ENCODE measurements at places on chromosomes 1 and 21. TPM values are rescaled to one million over a fixed set of nuclear protein-coding genes. Genes with fewer than 3 reads are reported as not detected.

DNA sequence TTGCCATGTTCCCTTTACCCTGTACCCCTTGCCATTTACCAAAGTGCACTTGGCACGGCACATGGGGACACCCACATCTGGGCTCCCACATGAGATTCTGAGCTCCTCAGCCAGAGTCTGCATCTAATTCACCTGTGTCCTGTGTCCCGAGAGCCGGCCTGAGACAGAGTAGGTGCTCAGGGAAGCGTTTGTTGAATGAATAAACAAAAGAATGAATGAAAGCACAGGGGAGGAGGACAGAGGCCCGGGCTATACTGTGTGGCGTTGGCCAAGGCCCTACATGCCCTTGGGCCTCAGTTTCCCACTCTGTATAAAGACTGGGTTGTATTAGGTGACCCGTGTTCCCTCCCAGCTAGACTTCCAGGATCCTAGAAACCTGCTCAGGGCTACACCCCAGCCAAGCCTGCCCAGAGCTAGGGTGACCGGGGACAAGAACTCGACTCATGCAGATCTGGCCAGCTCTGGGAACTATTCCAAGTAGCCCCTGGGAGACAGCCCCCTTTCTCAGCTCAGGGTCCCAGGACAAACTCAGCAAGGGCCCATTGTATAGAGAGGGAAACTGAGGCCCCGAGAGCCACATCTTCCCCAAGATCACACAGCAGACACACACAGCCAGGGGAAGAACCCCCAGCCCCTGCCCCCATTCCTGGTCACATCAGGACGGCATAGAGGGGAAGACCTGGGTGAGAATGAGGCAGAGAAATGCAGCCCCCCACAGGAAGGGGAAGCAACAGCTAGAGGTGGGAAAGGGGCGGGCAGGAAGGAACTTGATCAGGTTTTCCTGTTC lies 6.0 kb downstream of the EPHA2 start:
- DNase-seq = no peak

DNA sequence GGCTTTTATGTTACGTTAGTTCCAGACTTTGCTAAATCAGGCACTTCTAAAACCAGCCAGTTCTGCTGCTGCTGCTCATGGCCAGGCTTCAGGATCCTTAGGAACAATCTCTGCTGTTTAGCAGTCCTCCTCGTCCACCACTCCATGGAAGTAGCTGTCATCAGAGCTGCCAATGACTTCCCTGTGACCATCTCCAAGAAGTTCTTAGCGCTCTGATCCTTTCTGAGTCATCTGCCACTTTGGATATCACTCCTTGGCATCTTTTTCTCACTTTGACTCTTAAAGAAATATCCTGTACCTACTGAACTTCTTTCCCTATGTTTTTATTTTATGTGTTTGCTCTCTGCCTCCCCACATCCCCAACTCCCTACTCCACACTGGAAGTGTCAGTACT lies 14.7 kb upstream of the IRF2BP2 start:
- DNase-seq = no peak

DNA sequence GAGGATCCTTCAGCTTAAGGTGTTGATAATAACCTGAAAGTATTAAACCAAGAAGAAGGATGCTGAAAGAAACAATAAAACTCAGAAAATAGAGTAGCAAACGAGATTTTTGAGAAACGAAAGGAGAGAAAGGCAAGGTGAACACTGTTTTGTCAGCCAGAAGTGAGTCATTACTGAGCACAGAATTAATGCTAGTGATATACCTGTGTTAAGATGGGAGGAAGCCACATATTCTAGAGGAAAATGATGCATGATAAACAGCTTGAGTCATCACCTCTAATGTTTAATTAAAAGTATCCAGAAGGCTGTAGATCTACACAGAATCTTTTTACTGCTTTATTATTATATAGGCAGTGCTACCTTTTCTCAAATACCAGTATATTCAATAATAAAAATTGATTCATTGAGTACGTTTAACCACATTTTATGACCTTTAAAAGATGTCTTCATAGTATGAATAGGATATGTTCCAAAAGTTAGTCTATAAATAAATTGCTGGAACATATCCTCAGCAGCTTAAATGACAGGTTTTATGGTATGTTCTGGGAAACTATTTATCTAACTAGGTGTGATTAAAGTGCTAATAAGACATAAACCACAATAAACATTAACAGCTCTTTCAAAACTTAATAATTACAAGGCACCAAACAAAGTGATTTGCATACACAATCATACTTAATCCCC lies 10.3 kb downstream of the SH3GLB1 start:
- DNase-seq = peak; percentile 70

- DNase-seq = peak; percentile 97
Measured at GRCh38 chr1:177585302-177586220, 384.3 kb downstream of the SEC16B start.

DNA sequence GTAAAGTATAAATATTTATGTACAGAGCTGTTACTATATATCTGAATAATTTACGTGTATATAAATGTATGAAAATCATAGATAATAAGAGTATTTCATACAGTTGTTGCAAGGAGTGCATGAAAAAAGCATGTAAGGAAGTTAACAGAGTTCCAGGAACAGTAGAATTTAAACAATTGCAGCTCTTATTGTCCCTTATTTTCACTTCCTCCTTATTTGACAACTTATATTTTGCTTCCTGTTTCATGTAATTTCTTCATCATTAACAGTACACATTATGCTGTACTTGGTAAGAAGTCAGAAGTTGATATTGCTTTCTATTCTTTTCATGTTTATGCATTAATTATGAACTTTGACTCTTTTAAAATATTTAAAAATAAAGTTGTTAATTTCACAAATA lies 681.5 kb downstream of the LRRIQ3 start:
- DNase-seq = no peak

- DNase-seq = peak; percentile 66
Measured at GRCh38 chr1:152189657-152190442, 30.8 kb upstream of the RPTN start.

DNA sequence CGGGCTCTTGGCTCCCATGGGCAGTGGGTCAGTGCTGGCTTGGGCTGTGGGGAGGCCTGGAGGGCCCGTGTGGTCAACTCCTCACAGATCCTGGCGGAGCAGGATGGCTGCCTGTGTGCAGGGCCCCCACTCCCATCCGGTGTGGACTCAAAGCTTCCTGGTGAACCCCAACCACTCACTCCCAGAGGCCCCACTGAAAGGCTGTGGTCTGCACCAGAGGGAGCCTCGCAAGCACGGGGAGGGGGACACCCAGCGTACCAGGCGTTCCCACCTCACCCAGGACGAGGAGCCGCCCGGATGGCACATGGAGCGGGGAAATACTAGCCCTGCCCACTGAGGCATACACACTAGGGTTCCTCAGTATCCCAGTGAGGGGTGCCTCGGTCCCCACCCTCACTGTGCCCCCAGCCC lies 75.4 kb upstream of the ACTRT2 start:
- no peak for DNase-seq

DNA sequence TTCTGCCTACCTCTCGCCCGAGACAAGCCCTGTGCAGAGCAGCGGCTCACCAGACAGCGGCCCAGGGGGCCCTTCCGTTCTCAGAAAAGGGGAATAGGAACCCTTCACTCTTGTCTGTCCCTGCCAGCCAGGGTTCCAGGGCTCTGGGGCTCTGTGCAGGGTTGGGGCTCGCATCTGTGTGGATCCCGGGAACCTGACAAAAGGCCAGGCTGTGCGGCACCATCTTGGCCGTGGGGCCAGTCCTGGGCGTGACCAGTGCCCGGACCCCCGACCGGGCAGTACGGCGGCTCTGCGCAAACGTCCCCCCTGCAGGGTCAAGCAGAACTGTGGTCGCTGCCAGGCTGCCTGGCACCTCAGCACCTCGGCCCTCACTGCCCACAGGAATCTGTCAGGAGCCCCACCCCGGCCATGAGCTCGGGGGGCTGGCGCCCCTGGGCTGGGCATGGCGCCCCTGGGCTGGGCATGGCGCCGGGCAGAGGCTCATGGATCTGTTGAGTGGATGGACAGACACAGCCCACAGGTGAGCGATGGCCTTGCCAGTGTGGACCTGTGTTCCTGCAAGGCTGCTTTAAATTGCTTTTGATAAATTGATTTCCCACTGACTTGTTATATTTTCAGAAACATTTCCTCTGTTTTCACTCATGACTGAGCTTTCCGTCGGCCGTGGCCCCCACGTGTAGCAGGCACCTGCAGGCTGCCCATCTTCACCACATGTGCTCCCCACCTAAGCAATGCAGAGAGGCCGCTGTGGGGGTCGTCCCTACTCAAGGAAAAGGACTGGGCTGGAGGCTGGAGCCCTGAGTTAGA lies 59.0 kb downstream of the SLX9 start:
- no peak for DNase-seq

DNA sequence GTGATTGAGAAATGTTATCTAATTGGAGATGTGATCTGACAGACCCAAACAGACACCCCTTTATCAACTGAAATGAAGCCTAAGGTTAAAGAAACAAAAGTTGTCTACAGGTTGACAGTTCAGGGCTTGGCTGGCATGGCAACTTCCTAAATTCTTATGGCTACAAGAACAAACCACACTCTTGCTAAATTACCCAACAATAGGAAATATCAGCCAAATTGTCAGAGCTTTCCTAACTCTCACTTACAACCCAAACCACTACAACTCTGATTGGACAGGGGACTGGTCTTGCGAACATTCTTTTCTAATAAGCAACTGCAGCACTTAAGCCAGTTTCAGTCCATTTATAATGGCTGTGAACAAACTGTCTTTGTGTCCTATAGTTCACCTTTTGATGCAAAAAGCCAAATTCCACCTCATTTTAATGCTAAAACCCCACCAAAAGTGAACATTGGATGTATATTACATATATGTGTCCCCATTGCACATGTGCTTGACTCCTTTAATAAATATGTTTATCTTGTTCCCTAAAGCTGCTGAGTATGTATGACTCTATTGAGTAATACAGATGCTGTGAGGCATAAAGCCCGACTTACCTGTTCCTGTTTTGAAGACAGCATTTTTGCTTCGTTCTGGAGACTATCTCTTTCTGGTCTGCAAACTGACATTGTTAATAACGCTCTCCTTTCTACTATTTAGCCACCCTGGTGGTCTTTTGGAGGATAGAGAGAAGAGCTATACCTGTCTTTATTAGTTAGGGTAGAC lies 101.3 kb upstream of the HMCN1 start:
- peak; percentile 94 for DNase-seq

- DNase-seq = peak; percentile 85
Measured at GRCh38 chr1:6859415-6860343, 74.4 kb downstream of the CAMTA1 start.

DNA sequence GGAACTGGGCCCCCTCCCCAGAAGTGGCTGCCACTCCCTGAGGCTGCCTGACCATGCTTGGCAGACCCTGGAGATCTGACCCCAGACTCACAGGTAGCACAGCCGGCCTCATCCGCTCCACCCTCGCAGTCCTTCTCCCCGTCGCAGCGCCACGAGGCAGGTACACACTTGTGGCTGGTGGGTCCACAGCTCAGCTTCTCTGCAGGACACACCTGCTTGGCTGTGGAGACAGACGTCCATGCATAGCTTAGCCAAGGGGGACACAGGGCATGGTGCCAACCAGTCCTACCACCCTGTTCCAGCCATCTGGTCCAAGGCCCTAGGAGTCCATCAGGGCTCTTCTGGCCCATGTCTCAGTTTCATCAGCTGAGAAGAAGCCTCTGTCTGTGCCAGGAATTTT lies 42.2 kb upstream of the MAGOH start:
- DNase-seq = no peak

DNA sequence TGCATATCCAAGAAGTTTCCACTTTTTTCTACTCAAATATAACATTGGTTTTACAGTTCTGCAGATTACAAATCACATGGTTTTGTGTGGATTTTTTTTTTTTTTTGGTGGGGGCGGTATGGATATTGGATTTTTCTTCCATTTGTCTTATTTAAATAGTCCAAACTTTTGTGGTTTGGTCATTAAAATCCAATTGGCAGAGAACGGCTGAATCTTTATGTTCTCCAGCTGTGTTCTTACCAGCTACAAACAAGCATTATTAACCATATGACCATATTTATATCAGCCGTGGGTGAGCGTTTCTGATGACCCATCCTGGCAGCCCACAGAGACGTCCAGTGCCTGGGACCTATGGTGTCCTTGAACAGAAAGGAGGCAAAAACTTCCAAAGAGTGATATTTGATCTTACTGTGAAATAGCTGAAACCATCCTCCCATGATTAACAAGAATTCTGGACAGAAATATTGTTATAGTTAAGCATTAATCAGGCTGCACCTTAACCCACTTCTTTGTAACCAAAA lies 200.4 kb downstream of the LYPLAL1 start:
- DNase-seq = no peak

- DNase-seq = no peak
Measured at GRCh38 chr1:85174503-85174902, 26.3 kb downstream of the SYDE2 start.

- no peak for DNase-seq
Measured at GRCh38 chr1:110596312-110596711, 9.8 kb downstream of the KCNA2 start.

DNA sequence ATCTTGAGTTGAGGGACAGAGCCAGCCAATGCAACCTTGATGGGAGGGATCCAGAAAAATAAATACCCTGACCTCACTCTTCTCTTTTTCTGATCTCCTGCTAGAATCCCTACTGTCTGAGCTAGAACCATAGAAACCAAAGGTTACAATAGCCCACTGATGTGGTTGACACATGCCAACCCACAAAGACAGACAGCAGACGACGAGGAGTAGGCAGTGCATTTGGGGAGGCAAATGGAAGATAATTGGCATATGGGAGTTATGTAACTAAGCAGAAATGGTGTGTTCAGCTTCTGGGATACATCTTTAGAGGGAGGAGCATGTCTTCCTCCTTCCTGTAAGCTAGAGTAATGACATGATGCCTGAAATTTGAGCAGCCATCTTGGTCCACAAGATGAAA lies 171.7 kb upstream of the FGGY start:
- no peak for DNase-seq

DNA sequence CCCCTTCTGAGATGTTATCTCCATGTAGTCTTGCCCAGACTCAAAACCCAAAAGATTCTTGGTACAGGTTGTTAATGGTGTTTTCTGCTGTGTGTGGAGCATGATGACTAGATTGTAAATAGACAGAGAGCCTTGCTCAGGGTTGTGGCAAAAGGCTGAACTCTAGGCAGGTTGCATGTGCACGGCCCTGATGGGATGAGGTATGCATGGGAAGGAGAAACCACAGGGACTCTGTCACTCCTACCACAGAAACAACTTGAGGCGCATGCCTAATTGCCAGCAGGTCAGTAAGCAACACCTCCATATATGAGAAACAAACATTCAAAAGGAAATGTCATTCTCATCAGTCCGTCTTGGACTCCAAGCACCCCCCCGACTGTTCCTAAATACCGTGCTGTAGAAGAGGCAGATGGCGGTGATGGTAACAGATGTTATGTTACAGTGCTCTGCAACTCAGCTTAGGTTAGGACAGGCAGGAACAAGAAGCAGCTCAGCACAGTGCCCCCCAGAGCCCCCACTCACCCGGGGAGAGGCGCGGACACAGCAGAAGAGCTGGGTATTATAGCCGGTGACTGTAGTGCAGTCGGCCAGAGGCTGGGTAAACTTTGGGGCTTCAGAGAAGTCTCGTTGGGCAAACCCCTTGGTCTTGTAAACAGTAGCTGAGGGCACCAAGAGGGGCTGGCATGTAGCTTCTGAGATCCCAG lies 10.9 kb downstream of the MYBPHL start:
- DNase-seq = no peak

- no peak for DNase-seq
Measured at GRCh38 chr1:168842916-168843315, 113.9 kb upstream of the DPT start.

GRCh38 chr1:211738691-211739301 lies 63.4 kb upstream of the NEK2 start:
- peak; percentile 60 for DNase-seq

The SELE gene
- total RNA-seq = not detected

The TLR5 gene
- 1.5 TPM for total RNA-seq

The OR2G6 gene
- total RNA-seq = not detected

The SLC25A34 gene
- total RNA-seq = 0.67 TPM

The HTR1D gene
- 0.33 TPM for total RNA-seq

The TCHHL1 gene
- total RNA-seq = not detected

The RAB13 gene
- 27.7 TPM for total RNA-seq

The RRP1 gene
- 20.7 TPM for total RNA-seq

The CR1 gene
- total RNA-seq = 0.17 TPM
